ENCODE measurements at places on chromosomes 12 and 14.
A peak's percentile ranks its signal among the peaks of the same experiment; 100 is the strongest.

GRCh38 chr14:81132468-81132867, 88.3 kb downstream of the GTF2A1 start:
- no peak for DNase-seq

- DNase-seq, result no peak
Observed at GRCh38 chr12:120685522-120685921, 1.4 kb upstream of the MLEC start.

DNA sequence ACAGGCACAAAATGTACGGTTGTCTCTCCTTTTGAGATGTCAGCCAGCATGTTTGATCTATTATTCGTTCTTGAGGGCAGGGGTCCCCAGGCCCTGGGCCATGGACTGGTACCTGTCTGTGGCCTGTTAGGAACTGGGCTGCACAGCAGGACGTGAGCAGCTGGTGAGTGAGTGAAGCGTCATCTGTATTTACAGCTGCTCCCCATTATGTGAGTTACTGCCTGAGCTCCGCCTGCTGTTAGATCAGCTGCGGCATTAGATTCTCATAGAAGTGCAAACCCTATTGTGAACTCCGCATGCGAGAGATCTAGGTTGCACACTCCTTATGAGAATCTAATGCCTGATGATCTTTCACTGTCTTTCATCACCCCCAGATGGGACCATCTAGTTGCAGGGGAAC, 41.4 kb upstream of the SCN8A start:
- DNase-seq, result no peak

GRCh38 chr12:95277139-95277538, 59.5 kb downstream of the VEZT start:
- DNase-seq, result no peak

GRCh38 chr12:56718149-56718548, 7.0 kb downstream of the NACA start:
- DNase-seq, result no peak

DNA sequence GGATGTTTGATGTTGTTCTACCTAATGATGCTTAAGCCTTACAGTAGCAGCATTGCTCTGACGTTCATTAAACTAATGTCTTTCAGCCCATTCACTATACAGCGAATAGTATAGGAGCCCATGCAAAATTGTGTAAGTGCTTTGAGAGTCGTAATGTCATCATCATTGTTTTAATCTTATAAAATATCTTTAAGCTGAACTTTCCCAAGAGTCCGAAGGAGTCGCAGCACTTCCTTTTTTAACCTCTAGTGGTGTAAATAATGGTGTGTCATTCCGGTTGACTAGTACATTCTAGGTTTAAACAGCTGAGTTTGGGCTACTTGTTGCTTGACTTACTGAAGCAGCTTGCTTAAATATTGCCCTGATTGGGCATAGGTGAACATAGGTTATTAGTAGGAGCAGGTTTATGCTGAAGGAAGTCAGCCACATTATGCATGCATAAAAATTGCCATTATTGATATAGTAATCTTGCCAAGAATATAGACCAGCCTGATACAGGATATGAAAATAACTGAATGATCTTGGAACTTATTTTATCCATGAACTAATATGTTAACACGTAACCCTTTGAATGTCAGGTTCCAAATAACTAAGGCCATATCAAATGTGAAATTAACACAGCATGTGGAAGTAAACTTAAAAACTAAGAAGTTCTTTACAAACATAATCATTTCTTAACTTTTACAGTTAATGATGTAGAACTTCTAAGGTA, 2.6 kb downstream of the WNK1 start:
- peak; percentile 69 for DNase-seq

DNA sequence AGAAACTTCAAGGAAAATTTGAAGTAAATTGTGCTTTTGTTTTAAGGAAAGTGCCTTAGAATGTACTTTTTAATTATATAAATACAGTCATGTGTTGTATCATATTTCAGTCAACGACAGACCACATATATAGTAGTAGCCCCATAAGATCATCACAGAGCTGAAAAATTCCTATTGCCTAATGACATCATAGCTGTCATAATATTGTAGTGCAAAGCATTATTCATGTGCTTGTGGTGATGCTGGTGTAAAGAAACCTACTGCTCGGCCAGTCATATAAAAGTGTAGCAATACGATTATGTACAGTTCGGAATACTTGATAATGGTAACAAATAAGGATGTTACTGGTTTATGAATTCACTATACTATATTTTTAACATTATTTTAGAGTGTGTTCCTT, 198.9 kb upstream of the SLC16A7 start:
- no peak for DNase-seq

DNA sequence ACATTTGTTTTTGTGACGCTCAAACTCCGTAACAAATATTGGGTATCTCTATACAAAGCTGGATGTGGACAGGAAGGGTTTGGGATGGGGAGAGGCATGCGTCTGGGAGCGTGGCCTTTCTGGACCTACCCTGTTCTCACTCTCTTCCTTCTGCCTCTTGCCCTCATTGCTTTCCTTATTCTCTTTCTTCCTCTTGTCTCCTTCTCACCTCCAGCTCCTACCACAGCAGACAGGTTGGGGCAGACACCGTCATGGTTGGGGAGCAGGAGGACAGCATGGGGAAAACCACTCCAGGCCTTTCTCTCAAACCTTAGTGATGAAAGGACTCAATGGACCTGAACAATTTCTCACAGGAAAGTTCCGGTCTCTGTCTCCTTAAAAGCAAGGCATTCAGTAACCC, 465.3 kb downstream of the RAD51B start:
- no peak for DNase-seq

- DNase-seq, result peak; percentile 54
Observed at GRCh38 chr12:132771126-132771838, 9.7 kb upstream of the ANKLE2 start.

DNA sequence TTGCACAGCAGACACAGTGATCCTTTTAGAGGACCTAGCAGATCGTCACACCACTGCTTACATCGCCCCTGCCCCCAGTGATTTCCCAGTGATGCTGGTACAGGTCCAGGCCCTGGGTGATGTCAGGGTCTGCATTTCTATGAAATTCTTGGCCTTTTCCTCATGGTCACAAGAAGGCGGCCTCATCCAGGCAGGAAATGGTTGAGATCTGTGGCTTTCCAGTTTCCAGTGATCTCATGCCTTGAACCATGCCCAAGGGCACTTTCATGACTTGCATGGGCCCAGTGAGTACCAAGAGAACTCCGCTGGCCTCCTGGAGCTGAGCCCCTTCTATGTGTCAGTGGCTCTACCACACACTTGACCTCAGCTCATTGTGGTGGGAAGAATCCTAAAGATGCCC, 41.9 kb upstream of the BDKRB2 start:
- DNase-seq, result no peak

DNA sequence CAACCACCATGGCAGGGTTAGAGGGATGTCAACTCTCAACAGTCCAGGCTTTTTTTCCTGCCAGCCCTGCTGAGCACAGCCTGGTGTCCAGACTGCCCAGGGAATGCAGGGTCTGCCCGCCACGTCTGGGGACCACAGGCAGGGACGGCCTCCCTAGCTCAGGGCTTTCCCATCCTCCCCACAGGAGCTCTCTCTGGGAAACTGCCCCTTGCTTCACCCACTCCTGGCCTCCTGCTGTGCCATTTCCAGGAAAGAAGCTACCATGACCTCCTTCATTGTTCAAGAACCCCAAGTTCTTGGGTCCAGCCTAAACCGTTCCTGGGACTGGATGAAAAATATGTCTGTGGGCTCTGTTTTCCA, 4.8 kb downstream of the SCNN1A start:
- DNase-seq, result no peak

- DNase-seq, result no peak
Observed at GRCh38 chr12:18391151-18391550, 129.8 kb downstream of the PIK3C2G start.

DNA sequence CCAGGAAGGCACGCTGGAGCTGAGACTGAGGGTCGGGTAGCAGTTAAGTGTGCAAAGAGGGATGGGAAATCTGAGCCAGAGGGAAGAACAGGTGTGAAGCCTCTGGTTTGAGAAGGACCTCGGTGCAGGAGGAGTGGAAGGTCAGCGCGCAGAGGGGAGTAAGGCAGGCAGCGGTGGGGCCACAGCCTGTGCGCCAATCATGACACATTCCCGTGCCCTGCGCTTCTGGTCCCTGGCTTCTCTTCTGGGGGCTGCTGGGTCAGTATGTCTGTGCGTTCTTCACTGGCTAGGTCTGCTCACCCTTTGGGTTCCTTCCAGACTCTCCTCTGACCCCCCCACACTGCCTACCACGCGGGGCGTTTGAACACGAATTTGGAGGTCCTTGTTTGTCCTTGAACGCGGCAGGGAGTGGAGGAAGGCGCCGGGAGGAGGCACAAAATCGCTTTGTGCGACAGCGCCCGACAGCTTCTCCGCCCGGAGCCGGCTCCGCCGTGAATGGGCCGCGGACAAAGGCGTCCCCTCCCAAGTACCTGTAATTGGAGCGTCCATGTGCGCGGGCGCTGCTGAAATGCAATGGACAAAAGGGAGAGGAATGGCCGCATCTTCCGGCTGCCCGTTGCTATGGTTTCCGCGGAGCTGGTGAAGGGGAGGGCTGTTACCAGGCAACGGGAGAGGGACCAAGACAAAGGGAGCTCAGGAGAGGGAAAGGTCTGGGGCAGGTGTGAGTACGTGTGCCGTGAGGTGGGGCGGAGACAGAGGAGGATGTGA, 207.2 kb upstream of the SRRM4 start:
- no peak for DNase-seq

DNA sequence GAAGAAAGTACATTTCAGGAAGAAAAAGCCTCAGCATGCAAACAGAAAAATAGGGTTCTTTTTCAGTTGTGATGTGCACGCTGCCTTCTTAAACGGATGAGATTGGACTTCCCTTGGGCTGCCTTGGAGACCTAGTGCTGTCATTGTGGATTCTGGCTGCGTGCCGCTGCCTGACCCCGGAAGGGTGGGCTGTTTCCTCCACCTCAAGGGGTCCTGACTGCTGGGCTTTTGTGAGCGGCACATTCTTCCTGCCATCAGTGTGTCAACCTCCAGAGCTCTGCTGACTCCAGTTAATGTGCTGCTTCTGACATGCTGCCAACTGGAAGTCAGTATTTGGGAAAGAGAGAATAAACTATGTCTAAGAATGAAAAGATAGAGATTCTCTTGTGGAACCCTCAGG, 25.1 kb downstream of the CCNK start:
- no peak for DNase-seq

- no peak for DNase-seq
Observed at GRCh38 chr14:35632271-35632670, 98.3 kb downstream of the INSM2 start.

- no peak for DNase-seq
Observed at GRCh38 chr12:39278426-39278825, 164.5 kb downstream of the KIF21A start.

- no peak for DNase-seq
Observed at GRCh38 chr12:108940138-108940537, 60.2 kb downstream of the DAO start.

DNA sequence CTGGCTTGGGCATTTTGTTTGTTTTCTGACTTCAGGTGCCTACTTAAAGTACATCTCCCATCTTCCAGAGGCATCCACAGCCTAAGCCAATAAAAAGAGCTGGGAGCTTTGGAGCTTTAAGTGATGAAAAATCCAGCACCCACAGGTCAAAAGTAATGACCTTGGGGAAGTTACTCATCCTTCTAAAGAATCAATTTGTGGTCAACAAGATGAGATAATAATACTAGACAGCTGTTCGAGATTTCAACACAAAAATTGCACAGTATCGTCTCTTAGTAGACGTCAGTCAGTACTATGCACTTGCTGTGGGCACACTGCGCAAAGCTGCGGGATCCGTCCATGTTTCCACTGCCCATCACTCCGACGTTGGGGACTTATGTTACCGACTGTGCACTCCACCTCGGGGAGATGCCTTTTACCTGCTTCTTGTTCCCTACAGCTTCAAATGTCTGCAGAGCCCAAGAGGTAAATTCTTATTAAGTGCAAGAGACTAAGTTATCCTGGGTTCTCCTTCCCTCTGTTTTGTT, 1.3 kb downstream of the ST8SIA1 start:
- DNase-seq, result no peak

DNA sequence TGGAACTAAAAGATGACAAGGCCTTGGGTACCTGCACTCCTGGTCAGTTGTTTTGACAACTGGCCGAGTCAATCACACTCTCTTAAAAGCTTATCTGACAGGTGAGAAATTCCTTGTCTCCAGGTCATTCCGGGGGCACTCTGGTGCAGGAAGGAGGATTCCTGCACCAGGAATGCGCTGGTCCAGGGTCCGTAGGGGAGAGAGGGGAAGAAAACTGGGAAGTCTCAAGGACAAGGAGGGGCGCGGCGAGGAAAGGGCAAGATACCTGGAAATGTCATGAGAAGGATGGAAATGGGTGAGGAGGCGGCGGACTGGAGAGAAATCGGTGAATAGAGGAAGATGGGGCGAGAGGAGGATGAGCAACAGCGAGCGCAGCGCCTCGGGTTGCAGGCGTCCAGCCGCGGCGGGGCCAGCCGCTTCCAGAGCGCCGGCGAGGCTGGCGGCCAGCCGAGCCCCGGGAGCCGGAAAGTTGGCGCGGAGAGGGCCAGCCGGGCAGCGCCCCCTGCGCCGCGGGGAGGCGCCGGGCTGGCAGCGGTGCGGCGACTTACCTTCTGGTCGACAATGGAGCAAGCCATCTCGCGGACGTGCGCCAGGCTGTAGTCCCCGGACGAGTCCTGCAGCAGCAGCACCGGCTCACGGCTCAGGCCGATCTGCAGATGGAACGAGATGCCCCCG, 809 bp downstream of the PRKD1 start:
- no peak for DNase-seq

- peak; percentile 8 for DNase-seq
Observed at GRCh38 chr12:132066345-132066685, 77.8 kb downstream of the DDX51 start.

DNA sequence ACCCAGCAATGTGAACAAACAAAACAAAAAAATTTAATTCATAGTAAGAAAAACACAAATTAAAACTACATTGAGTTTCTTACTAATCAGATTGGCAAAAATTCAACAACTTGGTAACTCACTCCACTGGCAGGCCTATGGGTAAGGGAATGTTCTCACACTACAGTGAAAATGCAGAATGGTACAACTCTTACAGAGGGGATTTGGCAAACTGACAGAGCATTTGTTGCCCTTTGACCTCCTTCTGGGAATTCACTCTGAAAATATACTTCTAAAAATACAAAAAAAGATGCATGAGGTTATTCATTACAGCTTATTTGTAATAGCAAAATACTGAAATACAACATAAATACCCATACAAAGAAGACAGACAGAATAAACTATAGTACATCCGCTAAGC, 32.8 kb downstream of the ABCD2 start:
- DNase-seq, result no peak

- peak; percentile 32 for DNase-seq
Observed at GRCh38 chr12:82650627-82651337, 35.9 kb upstream of the TMTC2 start.

Measured in CD4-positive, alpha-beta T cell treated with Interleukin-15 for 4 hours (primary cell).